Right lung (tissue), 10 donors: ENCODE measurements at places on chromosomes 3 and 15. TPM values are rescaled to one million over a fixed set of nuclear protein-coding genes. Genes with fewer than 3 reads are reported as not detected.

The ACTRT3 gene
- polyA plus RNA-seq, result 2.5 TPM

The ARL6IP5 gene
- polyA plus RNA-seq, result 123 TPM

The POLQ gene
- polyA plus RNA-seq, result 12.0 TPM

The NDN gene
- 83.9 TPM for polyA plus RNA-seq

The DUOXA2 gene
- polyA plus RNA-seq, result 0.21 TPM

The SLC30A4 gene
- polyA plus RNA-seq, result 4.6 TPM

The VEPH1 gene
- polyA plus RNA-seq, result 28.5 TPM

The KIF23 gene
- polyA plus RNA-seq, result 49.1 TPM
